ENCODE measurements at places on chromosomes 4 and X. TPM values are rescaled to one million over a fixed set of nuclear protein-coding genes. Genes with fewer than 3 reads are reported as not detected.

Gene SPATA4
- polyA plus RNA-seq = 0.07 TPM

DNA sequence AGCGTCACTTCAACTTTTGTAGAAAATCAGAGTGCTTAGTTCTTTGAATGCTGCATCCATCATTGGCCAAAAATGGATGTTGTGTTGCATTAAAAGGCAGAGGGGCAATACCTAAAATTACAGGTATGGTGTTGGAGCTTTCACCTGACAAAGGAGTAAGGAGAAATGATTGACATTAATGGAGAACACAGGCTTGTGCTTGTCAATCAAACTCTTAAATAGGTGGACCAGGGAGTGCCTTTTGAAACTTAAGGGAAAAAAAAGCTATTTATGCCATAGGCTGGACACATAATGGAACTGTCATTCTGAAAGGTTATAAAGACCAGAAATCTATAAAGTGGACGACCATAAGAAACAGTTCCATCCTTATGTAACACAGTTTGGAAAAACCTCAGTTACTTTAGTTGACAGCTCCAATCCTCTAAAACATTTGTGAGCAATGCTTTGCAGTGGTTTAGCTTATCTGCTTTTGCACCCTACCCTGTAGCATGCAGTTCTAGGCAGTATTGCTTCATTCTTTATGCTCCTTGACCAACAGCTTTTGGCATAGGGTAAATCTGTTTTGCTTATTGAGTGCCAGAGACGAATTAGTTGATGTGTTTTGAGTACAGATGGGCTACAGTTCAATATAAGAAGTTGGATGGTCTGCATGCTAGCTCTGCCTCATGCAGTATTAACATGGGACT is 2.4 kb downstream of the HADH start:
- DNase-seq = no peak

DNA sequence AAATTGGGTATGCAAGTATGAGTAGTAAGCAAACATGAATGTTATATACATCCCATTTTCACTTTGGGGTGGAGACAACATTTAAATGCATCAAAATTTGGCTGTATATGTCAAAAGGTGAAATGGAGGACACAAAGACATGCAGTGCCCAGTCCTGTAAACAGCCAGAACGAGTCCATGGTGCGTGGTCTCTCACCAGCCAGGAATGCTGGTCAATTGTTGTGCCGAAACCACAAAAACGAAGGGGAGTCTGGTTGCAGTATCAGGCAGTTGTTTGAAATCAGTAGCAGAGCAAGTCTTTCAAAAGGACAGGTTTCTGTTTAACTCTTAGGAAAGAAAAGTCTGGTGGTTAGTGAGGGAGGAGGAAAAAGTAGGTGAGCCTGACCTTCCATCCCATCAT is 22.3 kb upstream of the RNF150 start:
- no peak for DNase-seq

Gene NAAA
- 26.0 TPM for polyA plus RNA-seq

DNA sequence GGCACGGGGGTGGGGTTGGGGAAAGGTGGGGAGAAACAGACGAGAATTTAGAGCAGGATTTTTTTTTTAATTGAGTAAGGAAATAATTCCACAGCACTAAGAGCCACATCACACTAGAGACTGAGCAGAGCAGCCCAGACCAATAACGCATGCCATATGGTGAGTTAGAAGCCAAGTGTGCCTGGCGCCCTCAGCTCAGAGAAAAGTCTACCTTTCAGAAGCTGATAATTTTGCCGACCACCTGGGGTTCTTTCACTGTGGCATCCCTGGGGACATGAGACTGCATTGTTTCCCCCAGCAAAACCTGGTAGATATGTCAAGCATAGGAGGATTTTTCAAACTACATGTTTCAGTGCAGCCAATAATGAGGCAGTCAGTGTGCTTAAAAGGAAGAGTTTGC is 516.8 kb downstream of the SMARCA1 start:
- DNase-seq = no peak

DNA sequence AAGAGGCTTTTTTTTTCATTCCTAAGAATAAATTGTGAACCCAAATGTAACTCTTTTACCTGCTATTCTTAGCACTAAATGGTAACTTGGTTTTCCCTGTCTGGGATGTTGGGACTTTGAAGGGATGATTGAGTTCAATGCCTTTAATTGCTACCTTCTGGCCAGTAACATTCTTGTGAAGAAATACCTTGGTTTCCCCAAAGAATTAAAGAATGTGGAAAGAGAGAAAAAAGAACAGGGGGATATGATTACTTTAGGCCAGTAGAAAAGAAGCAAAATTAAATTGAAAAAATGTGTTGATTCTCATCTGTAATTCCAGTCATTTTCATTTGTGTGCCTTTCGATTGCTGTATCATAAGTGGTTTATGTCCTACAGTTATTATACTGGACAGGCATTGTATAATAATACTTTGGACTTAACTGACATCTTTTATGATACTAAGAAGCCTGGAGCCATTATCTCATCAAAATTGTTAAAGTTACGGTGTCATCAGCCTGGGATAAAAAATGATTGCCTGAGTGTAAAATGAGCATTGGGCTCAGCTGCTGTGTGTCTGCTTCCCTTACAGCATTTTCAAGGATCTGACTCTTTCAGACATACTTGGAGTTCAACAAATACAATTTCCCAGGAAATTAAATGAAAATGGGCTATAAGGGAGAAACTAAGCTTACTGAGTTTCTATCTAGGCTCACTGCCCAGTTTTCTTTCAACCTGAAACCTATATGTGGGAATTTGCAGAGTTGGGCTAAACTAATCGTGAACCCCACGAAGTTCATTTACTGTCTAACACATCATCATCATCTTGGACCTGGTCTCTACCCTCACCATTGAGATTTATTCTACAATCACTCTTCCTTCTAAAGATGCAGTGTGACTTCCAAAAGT is 146.3 kb downstream of the SHROOM3 start:
- peak; percentile 68 for DNase-seq

DNA sequence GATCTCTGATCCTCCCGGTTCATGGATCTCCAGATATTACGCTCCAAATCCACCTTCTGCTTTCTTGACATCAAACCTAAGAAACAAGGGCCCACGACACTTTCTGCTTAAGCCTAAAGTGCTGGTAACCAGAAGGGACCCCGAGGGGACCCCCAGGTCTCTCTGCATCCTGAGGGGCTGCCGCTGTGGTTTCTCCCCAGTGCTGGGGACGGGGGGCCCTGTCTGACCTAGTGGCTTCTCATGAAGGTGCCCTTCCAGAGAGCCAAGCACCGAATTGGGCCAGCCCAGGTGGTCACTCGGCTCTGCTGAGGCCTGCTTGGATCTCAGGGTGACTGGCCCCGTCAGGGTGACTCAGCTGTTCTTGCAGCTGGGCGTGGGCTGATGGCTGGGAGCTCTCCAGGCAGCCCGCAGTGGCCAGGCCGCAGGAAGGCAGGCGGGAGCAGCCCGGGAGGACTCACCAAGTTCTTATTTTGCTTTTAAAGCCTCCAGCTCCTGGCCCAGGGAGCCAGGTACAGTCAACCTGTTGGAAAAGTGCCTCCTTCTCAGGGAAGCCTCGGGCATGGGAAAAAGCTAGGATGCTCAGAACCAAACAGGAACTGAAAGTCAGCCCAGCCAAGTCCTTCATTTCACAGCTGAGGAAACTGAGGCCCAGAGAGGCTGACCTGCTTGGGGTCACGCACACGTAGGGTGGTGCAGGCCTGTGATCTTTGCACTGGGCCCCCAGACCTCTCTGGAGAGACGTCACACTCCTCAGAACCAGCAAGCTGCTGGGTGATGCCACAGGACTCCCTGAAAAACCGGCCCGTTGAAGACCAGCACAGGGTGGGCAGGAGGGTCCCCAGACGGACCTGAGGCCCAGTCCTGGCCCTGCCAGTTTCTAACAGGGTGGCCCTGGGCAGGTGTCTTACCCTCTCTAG is 16.7 kb downstream of the BLOC1S4 start:
- DNase-seq = peak; percentile 50

Gene TCEAL3
- polyA plus RNA-seq = 35.2 TPM

DNA sequence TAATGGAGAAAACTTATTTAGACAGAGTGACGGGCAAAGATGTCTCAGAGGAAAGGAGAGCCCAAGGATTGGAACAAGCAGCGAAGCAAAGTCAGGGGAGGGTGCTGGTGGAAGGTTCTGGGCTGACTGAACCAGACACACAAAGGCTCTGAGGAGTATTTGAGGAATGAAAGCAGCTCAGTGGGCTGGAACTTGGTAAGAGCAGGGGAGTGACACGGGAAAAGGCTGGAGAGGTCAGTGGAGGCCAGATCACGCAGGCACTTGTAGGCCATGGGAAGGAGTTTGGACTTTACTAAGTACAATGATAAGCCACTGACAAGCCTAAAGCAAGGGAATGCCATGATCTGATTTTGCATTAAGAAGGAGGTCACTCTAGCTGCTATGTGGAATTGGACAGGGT is 71.4 kb downstream of the TSC22D3 start:
- DNase-seq = no peak

Gene DUX4
- not detected for polyA plus RNA-seq

- DNase-seq = peak; percentile 90
Observed at GRCh38 chrX:53081925-53082772, at the start of gene TSPYL2. Gene TSPYL2 (plus strand): TSS chrX:53082367. CDS start chrX:53082499, 132 bp downstream.

Gene KLF3
- polyA plus RNA-seq = 11.4 TPM

Gene CT55
- polyA plus RNA-seq = not detected

DNA sequence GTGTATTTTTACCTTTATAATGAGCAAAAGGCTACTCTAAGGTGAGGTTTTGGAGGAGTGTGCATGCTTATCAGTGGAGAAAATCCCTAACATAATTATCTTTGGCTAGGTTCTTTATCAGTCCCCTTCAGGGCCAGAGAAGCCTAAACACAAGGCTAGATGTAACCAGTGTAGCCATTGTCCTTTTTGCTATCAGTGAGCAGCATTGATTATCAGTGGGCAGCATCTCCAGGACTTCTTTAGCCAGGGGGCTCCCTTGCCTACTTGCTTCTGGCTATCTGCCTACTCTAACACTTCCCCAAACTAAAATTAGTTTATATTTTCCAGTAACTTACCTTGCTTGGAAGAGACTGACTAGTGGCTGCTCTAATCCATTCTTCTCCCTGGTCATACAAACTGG is 595.6 kb downstream of the TRAM1L1 start:
- DNase-seq = no peak

DNA sequence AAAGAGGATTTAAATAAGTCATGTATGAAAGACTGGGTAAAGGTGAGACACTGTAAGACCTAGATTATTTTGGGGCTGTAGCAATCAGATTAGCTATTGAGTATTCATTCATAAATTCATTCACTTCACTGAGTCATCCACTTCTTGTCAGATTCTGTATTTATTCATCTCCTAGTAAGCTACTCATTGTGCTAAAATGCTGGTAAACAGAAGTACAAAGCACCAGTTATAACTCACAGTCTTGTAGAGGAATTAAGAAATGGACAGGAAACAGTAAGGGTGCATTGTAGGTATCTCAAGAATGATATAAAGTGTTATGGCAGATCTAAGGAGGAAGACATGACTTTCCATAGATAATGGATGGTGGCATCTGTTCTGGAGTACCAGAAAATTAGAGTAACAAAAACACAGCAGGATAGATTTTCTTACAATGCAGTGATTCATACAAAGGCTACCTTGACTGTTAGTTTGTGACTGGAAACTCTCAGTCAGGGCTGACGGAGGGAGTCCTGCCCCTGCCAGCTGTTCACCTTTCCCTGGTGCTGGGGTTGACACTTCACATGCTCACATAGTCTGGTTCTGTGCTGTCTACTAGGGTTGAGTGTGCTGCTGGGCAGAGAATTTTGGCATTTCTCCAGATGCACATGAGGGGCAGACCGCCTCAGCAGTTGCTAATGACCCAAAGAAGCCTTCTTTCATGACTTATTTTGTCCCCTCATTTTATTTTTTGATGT is 26.5 kb upstream of the HAND2 start:
- no peak for DNase-seq

GRCh38 chr4:385934-386707 is 48.5 kb downstream of the ZNF141 start:
- no peak for DNase-seq

DNA sequence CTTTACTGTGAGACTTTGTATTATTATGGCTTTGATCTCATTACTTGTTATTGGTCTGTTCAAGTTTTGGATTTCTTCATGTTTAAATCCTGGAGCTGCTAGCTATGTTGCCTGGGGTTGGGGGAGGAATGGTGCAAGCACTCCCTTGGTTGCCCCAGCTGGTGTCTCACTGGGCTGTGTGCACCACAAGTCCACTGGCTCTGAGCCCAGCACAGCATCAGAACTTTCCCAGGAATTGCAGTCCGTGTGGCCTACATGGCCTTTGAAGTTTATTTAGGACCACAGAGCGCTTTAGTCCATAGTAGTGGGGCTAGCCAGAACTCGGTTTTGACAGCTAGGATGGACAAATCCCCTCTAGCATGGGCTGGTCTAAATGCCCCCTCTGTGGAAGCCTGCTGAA is 278.8 kb upstream of the RPS6KA3 start:
- no peak for DNase-seq

Measured in BJ (cell line).